ENCODE measurements at places on chromosomes 11 and 22.
A peak's percentile ranks its signal among the peaks of the same experiment; 100 is the strongest.

DNA sequence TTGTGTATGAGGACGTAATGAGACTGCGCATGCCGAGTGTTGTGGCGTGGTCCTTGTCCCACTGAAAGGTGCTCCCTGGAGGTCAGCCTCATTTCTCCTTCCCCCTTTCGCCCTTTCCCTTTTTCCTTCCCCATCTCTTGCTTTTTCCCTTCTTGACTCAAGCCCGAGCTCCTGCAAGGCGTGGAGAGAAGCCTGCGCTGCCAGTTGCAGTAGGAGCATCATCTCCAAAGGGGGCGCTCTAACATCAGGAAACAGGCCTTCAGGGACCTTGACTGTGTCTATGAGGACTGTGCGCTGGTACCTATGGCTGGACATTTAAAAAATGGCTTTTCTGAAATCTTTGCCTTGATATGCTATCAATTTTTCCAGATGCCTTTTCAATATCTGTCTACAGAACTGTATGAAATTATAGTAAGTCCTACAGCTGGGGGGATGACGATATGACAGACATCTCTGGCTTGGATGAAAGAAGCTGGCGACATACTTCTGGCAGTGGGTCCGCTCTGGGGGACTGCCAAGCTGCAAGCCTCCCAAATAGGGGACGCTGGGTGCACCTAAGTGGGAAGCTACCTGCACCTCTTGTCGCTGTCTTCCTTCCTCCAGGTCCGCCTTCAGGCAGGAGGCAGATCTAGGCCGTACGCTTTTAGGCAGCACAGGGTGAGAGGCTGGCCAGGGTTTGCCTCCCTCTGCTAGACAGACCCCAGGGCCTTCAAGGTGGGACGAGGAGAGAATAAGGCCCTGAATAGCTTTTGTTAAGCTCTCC, 96.5 kb downstream of the NXPE2 start:
- no peak for DNase-seq

DNA sequence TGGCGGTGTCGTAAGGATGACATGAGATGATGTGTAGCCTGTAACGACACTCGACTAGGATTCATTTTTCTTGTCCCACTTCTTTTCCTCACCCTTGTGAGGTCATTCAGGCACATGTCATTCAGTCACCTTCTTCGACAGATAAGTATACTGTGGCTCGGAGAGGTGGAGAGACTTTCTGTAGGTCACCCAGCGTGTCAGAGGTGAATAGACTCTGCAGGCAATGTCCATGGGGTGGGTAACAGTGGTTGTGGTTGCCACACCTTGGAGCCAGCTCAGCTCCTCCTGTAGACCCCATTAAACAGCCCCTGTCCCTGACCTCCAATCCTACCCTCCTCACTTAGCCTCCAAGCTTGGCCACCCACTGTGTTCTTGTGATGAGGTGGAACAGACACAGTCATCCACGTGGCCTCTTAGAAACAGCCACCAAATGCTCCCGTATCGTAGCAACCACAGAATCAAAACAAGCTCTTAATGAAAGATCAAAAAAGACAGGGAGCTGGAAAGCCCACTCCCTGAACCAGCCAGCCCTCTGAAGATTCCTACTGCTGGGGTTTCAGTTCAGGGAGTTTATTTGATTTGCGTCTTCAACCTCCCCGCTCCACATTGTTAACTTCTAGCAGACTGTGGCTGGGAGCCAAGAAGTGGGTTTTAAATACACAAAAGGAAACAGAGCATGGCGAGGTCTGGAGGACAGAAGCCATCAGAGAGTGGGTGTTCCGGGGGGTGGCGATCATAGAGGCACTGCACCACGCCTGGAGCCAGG, 89.0 kb upstream of the GRK3 start:
- no peak for DNase-seq

GRCh38 chr22:32723643-32724042, 77.9 kb upstream of the TIMP3 start:
- DNase-seq: peak; percentile 41

DNA sequence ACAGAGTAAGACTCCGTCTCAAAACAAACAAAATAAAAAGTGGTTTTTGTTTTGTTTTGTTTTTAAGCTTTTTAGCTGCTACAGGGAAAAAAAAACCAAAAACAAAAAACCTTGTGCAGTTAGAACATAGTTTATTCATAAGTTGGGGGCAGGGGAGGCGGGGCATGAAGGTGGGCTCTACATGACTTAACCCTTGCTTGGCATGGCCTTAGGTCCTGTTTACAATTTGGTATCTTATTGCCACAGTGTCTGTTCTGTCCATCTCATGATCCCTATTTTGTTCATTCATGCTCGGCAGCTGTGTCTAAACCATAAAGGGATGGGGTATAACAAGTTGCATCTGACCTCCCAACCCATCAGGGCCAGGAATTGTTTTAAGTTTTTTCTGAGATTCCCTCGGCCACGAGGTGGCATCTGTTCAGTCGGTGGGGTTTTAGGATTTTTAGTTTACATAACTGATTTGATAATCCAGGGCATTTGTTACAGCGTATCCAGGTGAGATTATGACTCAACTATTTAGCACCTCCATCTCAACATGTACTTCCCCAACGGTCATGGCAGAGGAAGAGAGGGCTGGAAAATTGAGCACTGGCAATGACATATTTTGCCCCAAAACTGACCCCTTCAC, 6.9 kb downstream of the AP5B1 start:
- DNase-seq: no peak

- no peak for DNase-seq
Measured at GRCh38 chr11:119100246-119100970, 1.2 kb downstream of the DPAGT1 start.

DNA sequence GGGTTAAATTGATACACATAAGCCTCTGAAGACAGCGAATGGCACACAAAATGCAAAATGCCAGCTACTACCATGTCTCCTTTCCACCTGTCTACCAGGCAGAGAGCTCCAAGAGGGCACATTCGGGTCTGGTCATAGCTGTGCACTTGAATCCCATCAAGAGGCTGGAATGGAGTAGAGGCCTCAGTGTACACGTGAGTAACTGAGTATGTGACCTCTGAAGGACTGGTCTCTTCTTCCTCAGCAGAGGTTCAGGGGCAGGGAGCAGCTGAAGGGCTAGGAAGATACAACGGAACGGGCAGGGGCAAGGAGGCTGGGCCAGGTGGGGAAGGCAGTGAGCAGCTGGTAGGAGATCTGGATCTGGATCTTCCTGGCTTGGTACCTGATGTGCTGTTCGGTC, 56.3 kb upstream of the PHOX2A start:
- no peak for DNase-seq

DNA sequence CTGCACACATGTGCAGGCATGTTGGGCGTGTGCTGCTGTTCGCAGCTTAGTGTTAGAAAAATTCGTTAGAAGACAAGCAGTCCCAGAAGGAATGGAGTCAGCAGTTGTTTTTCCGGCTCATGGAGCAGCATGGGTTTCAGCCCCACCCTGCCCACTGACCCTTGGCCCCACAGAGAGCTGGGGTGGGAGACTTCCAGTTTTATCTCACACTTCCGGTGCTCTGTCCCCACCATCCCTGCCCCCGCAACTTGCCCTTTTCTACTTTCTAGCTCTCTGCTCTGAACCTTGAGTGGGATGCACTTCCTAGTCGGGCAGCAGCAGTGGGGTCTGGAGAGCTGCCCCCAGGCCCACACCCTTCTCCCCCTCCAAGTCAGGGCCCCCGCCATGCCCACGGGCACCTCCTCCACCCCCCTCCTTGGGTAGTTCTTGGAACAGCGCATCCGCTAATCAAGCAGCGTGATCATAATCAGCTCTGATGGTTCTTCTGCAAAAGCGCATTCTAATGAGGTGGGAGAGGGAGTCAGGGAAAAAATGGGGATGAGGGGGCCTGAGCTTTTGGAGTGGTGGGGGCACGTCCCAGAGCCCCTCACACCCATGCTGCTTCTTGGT, 184.4 kb downstream of the CEP164 start:
- no peak for DNase-seq

DNA sequence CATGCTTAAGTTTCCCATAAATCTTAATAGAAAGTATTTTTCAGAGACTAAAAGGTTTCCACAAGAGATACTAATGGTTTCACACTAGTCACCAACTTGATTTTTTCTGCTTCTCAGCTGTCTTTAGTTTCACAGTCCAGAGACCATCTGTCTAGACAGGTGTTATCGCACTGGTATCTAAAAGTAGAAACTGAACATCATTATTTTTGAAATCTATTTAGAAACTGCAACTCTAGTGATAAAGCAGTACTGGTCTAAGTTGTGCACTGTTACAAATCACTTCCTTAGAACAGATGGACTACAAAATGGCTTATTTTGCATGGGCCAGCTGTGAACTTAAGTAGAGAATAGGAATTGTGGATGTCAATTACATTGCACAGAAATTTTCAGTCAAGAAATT, 78.0 kb downstream of the CNTN5 start:
- no peak for DNase-seq

DNA sequence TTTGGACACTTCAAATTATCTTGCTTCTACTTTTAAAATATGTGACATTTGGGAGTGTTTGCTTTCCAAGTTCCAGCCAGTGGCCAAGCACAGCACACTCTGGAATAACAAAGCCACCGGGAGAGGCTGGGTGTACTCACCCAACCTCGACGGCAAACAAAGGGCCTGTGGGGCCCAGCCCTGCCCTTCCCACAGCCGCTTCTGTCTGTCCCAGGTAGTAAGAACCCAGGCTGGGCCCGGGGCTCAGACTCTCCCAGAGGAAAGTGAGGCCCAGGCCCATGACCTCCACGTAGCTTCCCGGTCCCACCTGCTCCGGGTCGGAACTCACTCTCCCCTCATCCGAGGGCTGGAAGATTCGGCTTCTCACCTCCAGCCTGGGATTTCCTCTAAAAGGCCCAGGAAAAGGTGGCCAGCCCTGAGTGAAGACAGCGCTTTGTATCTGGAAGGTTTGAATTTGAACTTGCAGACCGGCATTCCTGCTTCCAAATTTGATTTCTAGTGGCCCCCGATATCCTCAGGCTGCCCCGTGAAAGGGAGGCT, 93.5 kb downstream of the CELSR1 start:
- no peak for DNase-seq

DNA sequence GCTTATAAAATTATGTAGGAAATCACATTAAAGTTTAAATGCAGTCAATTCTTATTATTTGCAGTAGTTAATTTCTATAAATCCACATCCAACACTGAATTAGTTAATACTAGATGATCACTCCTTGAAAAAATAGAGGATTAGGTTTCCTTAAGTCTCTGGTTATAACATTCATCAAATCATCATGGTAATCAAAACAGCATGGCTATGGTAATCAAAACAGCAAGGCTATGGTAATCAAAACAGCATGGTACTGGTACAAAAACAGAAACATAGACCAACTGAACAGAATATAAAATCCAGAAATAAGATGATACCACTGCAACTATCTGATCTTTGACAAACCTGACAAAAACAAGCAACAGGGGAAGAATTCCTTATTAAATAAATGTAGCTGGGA, 814.6 kb upstream of the CCDC179 start:
- DNase-seq: no peak

DNA sequence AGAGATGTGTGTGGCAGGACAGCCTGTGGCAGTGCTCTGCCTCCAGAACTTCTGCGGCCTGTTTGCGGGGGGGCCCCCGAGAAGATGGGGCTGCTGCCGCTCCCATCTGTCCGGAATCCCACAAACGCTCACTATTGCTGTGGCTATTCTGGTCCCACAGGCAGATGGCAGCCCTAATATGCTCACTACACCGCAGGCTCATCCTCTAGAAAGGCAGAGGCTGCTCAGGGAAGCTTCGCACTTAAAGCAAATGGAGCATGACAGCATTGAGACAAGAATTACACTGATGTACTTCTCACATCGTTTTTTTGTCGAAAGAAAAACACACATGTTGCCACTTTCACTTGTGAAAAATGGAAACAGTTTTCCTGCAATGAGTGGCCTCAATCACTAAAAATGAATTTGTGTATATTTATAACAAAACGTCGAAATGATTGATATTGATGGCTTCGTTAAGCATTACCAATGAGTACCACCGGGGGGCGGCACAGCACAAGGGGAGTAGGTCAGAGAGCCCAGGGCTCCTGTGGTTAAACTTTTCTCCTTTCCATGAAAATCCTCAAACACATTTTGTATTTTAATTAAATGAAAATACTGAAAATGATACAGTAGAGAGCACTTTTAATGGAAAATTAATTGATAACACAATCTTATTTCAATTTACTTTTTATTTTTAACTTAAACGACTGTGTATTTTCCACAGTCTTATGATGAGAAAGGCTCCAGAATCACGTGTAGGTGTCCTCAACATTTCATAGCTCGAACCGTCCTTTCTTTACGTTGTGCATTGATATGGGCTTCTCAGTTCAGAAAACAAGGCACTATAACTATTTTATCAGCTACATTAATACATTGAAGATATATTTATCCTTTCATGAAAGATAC, 69.1 kb downstream of the CTTN start:
- DNase-seq: no peak

GRCh38 chr11:18615628-18616392, 16.2 kb downstream of the MISFA start:
- peak; percentile 40 for DNase-seq

GRCh38 chr11:92236856-92237255, 12.2 kb downstream of the FAT3 start:
- no peak for DNase-seq

- DNase-seq: no peak
Measured at GRCh38 chr11:122441666-122442035, 213.9 kb upstream of the UBASH3B start.

GRCh38 chr11:134995741-134996140, 583.7 kb upstream of the B3GAT1 start:
- DNase-seq: no peak

DNA sequence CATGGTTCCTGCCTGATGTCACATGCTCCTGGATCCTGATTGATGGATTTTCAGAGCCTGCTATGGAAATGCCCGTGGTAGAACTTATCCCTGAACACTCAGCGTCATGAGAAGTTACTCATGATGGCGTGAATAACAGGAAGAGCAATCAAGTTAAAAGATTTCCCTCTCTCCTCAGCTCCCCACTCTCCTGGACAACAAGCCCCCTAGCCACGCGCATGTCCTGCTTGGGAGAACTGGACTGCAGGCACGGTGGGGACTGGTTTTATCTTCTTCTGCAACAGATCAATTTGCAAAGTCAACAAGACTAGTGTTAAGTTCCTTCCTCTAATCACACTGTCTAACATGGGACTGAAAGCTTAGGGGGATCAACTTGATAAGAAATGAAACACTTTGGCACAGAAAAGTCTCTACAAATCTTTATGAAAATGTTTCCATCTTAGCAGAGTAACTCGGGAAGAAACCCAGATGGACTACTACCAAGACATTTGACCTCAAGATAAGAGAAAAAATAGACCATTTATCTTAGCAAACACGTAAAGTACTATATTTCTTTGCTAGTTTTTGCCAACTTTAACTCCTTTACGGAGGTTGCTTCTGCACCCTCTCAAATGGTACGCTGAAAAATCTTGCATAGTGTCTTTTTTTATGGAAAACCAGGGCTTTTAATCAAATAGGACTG, 27.6 kb downstream of the POU2AF1 start:
- DNase-seq: no peak

GRCh38 chr11:12097219-12097618, 13.2 kb upstream of the MICAL2 start:
- DNase-seq: no peak

GRCh38 chr11:102118937-102119336, 8.7 kb downstream of the YAP1 start:
- no peak for DNase-seq

GRCh38 chr11:33948494-33948893, 56.6 kb upstream of the LMO2 start:
- DNase-seq: no peak

GRCh38 chr11:112504056-112504455, 243.4 kb upstream of the PLET1 start:
- DNase-seq: no peak

GRCh38 chr11:122711831-122712381, 56.4 kb downstream of the UBASH3B start:
- DNase-seq: no peak

- peak; percentile 28 for DNase-seq
Measured at GRCh38 chr11:83241291-83241946, 44.7 kb downstream of the CCDC90B start.

- DNase-seq: no peak
Measured at GRCh38 chr22:17920145-17920605, 104.2 kb downstream of the MICAL3 start.
